HL-60 (cell line): ENCODE measurements at places on chromosomes 5 and 9.

DNA sequence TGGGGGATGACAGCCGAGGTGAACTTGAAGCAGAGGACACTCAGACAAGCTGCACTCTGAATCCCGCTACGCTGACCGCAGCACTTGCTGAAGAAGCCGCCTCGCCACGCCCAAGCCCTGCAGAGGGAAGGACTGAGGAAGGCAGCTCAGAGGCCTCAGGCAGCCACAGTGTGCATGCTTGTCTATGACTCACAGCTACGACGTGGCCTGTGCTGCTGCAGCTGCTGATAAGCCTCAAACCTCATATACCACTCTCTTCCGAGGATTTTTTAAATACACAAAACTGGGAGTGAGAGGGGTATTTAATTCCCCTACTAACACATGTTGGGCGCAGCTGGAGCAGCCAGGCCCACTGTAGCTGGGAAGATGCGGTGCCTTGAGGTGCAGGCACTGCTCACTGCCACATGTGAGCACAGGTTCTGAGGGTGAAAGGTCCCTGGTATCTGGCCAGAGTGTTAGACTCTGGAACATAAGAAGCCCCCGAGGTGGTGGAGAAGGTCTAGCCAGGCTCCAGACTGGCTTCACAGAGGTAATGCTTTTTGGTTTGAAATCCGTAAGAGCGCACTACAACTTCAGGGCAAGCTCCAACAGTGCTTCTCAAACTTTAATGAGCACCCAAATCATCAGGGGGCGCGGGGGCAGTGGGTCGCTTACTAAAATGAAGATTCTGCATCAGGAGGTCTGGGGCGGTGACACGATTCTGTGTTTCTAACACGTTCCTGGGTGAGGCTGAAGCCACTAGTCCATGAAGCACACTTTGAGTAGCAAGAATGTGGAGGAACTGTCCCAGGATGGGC lies 196.8 kb downstream of the AUH start:
- DNase-seq: peak; percentile 85

DNA sequence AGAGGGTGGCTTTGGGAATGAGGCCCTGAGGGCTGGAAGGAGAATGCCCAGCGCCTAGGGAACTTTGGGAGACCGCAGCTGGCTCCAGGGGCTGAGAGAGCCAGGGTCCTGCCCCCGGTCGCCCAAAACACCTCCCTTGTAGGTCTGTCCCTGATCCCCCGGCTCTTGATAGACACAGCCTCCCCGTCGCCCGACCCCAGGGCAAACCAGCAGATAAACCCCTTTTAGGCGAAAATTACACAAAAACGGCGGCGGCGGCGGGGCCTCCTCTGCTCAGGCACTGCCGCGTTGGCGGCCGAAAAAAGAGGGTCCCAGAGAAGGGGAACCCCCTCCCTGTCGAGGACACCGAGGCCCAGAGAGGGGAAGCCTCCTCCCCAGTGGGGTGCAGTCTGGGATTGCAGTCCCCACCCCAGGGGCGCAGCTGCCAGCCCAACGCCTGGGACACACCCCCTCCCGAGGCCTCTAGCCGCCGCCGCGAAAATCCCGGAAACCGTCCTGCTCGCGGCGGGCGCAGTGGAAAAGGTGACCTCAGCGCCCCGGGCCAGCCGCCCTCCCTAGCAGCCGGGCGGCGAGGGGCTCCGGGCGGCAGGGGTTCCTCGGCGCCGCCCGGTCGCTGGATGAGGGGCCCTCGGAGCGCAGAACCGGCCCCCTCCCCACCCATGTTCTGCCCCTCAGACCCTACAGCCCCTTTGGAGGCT lies 3.1 kb upstream of the BARX1 start:
- no peak for DNase-seq

GRCh38 chr9:76620996-76621395 lies 143.2 kb upstream of the PCA3 start:
- DNase-seq: no peak

GRCh38 chr5:82353522-82353921 lies 75.4 kb upstream of the RPS23 start:
- DNase-seq: no peak

- no peak for DNase-seq
Measured at GRCh38 chr5:41182666-41183065, 30.7 kb downstream of the C6 start.

- no peak for DNase-seq
Measured at GRCh38 chr5:171311322-171312077, 2.5 kb downstream of the TLX3 start.

- DNase-seq: no peak
Measured at GRCh38 chr5:106957336-106957735, 713.4 kb downstream of the EFNA5 start.

DNA sequence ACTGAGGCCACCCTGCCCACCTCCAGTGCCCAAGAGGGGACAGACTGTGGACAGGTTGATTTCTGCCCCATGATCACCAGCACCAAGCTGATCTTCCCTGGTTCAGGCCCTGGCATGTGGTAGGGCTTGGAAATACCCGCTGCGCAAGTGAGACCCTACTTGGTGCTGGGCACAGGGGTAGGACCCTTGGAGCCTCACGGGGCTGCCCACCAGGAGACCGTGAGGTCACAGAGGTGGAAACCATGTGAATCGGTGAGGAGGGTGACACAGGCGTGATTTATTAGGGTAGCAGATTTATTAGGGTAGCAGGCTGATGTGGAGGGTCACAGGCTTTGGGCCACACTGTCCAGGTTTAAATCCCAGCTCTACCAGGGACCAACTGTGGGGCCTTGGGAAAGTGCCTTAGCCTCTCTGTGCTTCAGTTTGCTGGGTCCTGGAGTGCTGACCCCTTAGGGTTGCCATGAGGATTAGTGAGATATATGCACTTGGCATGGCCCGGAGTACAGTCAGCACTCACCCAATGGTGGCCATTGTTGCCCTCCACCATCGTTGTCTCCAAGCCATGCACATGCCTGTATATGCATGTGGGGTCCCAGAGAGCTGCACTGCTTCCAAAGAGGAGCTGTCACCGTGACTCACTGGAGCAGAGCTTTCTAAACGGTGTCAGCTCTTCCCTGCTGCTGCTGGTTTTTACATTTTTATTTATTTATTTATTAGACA lies 20.9 kb upstream of the DUSP1 start:
- no peak for DNase-seq

GRCh38 chr5:83474161-83474796 lies 2.7 kb downstream of the VCAN start:
- DNase-seq: no peak

- DNase-seq: no peak
Measured at GRCh38 chr5:123119334-123119986, 30.4 kb downstream of the PRDM6 start.

- DNase-seq: no peak
Measured at GRCh38 chr5:54443270-54443669, 12.2 kb upstream of the HSPB3 start.

GRCh38 chr5:154058055-154059038 lies 19.6 kb downstream of the MFAP3 start:
- no peak for DNase-seq

GRCh38 chr5:139481580-139482049 lies 943 bp downstream of the STING1 start:
- DNase-seq: no peak

DNA sequence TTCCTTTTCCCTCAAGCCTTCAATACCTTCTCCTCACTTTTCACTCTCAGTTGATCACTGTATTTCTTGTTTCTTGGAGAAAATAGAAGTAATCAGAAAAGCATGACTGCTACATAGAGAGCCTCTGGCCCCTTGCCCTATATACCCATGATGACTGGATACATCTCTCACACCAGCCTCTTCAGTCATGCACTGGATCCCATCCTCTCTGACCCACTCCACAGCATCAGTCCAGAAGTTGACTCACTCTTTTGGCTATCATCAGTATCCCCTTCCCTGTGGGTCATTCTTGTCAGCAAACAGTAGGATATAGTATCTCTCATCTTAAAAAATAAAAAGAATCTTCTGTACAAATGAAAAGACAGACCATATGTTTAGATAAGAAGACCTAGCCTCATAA lies 32.9 kb downstream of the PTCD2 start:
- DNase-seq: no peak

GRCh38 chr5:43891112-43891511 lies 288.1 kb downstream of the NNT start:
- DNase-seq: no peak

GRCh38 chr5:62790348-62790747 lies 211.7 kb downstream of the LRRC70 start:
- DNase-seq: no peak

- DNase-seq: no peak
Measured at GRCh38 chr5:31343946-31344345, 150.5 kb downstream of the CDH6 start.

DNA sequence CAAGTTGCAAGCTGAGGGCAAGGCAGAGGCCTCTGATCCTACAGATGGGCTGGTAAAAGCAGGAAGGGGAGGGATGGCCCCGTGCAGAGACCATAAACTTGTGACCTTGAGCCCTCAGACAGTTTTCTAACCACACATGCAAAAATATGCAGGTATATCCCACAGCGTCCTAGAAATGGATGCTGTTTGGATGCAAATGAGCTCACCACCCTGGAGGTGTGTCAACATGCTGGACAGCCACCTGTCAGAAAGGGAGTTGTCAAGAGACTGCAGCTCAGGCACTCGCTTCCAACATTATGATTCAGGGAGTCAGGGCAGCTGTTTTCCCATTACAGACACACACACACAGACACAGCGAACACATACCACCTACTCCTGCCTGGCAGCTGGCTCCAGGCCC lies 97.3 kb upstream of the PANK3 start:
- DNase-seq: no peak

GRCh38 chr9:127979333-127980059 lies 1.3 kb downstream of the EEIG1 start:
- no peak for DNase-seq

DNA sequence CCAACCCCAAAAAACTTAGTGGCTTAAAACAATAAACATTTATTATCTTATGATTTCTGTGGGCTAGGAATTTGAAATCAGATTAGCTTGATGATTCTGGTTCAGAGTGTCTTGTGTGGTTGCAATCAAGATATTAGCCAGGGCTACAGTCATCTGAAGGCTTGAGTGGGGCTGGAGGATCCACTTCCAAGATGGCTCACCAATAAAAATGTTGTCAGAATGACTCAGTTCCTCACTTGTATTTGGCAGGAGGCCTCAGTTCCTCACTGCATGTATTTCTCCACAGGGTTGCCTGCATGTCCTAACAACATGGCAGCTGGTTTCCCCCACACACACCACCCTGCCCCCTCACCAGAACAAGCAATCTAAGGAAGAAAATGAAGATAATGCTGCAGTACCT lies 98.2 kb upstream of the NIPBL start:
- DNase-seq: no peak

- DNase-seq: no peak
Measured at GRCh38 chr5:107538805-107539445, 131.8 kb downstream of the EFNA5 start.

- DNase-seq: no peak
Measured at GRCh38 chr5:172841-173251, 18.4 kb upstream of the LRRC14B start.

GRCh38 chr5:80714570-80715298 lies 60.0 kb upstream of the DHFR start:
- DNase-seq: no peak

GRCh38 chr5:53782620-53783019 lies 222.2 kb downstream of the NDUFS4 start:
- no peak for DNase-seq

GRCh38 chr5:67053229-67053628 lies 143.4 kb downstream of the CD180 start:
- no peak for DNase-seq

DNA sequence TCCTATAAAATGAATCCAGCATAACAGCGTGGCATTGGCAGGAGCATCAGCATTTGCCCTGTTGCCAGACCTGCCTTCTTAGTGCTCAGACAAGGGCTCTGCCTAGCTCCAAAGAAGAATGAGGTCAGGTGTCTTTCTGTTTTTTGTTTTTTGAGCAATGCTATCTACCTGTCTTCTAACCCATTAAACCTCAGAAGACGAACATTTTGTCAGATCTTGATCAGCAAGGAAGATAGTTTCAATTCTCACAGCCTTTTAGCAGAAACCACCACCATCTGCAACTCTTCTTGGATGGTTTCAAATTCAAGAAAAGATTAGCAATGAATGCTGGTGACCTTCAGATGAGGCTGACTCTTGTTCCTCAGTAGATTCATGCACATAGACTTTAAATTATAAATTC lies 103.5 kb upstream of the IQGAP2 start:
- DNase-seq: no peak

DNA sequence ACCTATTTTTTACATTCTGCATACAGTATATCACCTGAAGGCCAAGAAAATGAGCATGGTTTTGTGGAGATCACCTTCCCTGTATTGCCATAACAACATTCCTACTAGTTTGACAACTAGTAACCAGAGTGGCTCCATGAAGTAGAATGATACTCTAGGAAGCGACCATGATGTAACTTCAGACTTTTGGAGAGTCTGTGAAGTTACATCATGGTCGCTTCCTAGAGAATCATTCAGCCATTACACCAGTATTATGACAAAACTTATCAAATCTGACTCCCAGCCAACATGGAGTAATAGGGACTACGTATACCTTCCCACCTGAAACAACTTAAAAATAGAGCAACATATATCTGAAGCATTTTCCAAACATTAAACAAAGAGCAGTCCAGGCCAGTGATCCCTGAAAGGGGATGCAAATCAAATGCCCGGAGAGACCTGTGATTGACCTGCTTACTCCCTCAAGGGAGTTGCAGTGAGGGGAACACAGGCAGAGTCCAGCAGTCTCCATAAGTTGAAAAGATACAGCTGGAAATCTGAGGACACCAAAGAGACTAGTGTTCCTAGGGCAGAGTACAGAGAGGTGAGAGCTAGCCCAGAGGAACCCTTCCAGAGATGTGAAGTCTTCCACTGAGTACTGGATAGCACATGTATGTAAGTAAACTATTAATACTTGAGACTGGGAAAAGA lies 7.8 kb downstream of the ECM2 start:
- DNase-seq: no peak

GRCh38 chr5:109454731-109455505 lies 45.1 kb upstream of the PJA2 start:
- DNase-seq: no peak

DNA sequence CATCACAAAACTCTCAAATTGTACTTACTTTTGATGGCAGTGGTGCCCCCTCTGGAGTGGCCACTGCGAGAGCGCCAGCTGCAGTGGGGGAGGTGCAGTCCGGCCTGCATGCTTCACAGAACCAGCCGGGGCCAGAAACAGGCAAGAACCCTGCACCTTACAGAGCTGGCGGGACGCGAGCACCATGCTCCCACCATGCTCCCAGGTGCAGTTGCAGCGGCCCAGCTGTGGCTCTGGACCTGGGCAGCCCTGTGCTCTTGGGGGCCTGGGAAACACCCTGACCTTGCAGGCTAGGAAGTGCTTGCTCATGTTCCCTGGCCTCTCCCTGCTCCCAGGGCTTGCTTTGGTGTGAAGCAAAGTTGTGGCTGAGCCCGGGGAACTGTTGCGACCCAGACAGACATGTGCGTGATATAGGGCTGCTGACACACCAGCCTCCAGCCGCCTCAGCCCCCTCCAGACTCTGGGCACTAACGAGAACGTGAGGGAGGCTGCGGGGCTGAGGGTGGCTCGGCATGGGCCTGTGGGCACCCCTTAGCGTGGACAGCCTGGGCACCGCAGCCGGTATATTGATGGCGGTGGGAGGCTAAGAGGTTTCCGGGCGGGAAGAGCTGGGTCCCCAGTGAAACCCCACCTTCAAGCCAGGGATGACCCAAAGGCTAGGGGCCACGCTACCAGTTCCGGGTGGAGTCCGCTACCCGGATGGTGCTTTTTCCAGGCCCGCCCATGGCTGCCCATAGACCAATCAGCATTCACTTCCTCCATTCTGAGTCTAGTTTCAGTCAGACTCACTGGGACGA lies 1809.9 kb upstream of the ACO1 start:
- DNase-seq: no peak
